IPS DF 6.9 (cell line): ENCODE measurements at places on chromosomes 3 and 15.
A peak's percentile ranks its signal among the peaks of the same experiment; 100 is the strongest.

- no peak for DNase-seq
Measured at GRCh38 chr15:101251830-101252820, at the start of gene CHSY1. CHSY1 (minus strand) TSS chr15:101252048; CDS start chr15:101251456, 592 bp downstream.

GRCh38 chr3:139517321-139518065 is 22.0 kb downstream of the RBP1 start:
- DNase-seq, result no peak

DNA sequence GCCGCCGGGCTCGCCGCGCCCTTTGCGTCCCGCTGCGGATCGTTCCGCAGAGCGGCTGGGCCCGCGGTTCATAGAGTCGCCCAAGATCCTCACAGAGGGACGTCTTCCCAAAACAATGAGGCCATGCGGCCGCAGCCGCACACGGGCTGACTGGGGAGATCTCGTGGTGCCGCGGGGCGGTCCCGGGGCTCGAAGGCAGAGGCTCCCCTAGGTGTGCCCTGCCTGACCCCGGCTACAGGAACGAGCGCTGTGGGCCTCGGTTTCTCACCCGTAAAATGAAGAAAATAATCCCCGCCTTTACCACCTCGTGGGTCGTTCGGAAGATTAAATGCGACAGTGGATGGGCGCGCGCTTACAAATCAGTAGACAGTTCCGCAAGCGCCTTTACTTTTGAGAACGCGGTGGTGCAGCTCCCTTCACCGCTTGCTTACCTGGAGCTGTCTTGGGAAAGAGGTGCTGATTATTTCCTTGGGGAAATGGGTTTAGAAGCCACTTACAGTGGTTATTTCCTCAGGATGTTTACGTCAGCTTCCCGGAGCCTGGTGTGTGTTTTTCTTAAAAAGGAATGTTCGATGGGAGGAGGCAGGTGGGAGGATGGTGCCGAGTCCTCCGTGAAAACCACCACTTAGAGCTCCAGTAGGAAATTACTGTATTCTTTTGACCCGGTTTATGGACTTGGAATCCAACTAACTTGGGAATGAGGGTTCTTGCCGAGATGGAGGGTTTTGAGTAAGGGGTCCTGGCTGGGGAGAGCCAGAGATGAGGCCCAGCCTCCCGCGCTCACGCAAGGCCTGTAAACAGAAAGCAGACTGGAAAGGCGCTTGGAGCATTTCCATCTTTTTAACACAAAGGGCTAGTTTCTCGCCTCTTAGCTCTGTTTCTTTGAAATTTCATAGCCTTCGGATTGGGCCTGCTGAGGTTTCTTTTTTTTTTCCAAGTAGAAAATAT is 1.9 kb upstream of the MEX3B start:
- no peak for DNase-seq

- DNase-seq, result peak; percentile 1
Measured at GRCh38 chr3:22117751-22118346, 366.8 kb upstream of the ZNF385D start.

DNA sequence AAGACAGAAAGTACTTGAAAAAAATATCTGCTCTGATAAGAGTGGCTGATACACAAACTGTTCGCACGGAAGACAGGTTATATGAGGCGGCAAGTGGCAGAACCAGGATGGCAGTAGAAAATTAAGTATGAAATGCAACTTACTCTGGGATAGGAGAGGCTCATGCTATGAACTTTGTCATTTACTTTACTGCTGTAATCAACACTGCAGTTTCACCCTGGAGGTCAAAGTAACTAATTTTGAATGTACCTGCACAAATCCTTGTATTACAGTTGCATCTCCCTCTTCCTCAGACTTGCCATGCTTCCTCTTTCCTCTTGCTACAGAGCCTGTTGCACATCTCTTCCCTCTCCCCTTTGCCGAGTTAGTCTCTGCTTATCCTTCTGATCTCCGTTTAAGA is 38.8 kb downstream of the HACL1 start:
- DNase-seq, result no peak

DNA sequence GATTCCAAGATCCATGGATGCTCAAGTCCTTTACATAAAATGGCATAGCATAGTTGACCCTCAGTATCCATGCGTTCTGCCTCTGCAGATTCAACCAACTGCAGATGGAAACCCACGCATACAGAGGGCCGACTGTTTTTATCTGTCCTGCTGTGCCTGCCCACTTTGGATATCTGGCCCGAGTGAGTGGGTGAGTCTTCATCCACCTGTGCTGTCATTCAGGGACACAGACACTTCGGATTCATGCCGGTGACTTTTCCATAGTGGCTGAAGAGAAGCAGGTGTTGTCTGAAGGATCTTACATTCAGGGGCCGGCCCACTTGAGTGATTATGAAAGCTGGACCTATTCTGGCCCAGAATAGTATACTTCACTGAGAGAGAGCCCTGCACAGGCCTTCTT is 85.1 kb downstream of the RYR3 start:
- no peak for DNase-seq

- DNase-seq, result no peak
Measured at GRCh38 chr15:50751394-50751793, 14.1 kb downstream of the SPPL2A start.

- no peak for DNase-seq
Measured at GRCh38 chr3:14150078-14150477, 25.2 kb downstream of the TMEM43 start.

- no peak for DNase-seq
Measured at GRCh38 chr15:67521783-67522568, 1.0 kb downstream of the C15orf61 start.

GRCh38 chr15:48120745-48121144 is at the start of gene SLC24A5:
SLC24A5 (plus strand) TSS chr15:48120990; CDS start chr15:48121045, 55 bp downstream.
- no peak for DNase-seq

DNA sequence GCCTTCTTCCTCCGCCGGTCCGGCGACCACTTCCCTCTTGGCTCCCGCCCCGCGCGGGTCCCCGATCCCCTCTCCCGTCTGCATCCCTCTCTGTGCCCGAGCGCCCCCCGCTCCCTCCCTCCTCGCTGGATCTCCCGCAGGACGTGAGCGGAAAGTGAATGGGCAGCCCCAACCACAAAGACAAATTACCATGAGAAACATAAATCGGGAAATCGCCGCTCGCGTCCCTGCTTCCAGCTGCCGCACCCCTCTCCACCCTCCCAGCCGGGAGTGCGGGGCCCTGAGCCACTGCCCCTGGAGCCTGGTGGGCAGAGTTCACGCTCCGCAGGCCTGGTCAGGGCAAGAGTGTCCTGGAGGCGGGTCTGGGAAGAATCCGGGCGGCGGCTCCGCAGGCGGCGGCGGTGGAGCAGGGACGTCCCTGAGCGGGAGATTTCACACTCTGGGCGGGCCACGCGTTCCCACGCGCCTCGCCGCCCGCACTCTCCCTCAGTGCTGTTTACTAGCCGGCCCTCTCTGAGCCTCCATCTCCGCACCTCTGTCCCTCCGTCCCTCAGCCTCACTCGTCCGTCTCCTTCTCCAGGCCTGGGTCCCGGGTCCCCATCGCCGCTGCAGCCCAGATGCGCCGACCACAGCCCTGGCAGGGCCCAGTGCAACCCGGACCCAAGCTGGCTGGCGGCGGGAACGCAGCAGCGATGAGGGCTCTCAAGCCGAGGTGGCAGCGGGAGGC is 835 bp downstream of the SEMA5B start:
- no peak for DNase-seq

GRCh38 chr3:169034401-169034800 is 629.1 kb downstream of the MECOM start:
- no peak for DNase-seq

DNA sequence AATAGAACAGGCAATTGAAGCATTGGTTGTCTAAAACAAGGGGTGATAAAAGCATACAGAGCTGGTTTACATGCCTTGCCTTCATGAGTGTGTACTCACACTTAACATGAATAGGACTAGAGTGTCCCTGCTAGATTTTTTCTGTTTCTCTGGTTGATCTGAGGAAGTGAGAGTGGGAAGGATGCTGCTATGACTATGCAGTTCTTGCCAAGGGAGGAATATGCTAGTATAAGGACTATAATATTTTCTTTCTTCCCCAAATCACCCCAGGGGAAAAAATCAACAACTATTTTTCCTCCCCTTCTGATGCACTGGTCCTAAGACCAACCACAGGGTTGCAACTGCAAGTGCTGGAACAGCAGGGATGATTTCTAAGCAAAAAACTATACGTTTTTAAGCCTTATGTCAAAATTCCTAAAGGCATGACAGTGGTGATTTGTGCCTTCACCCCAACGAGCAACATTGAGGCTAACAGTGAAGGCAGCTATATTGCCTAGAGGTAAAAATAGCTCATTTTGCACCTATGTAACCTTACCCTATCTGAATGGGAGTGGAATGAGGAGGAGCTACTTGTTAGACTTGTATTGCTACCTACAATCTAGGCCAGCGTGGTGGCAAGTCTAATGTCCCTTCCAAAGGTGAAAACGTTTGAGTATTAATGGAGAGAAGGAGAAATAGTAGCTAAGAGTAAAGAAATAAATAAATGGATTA is 33.5 kb upstream of the USP8 start:
- DNase-seq, result no peak

DNA sequence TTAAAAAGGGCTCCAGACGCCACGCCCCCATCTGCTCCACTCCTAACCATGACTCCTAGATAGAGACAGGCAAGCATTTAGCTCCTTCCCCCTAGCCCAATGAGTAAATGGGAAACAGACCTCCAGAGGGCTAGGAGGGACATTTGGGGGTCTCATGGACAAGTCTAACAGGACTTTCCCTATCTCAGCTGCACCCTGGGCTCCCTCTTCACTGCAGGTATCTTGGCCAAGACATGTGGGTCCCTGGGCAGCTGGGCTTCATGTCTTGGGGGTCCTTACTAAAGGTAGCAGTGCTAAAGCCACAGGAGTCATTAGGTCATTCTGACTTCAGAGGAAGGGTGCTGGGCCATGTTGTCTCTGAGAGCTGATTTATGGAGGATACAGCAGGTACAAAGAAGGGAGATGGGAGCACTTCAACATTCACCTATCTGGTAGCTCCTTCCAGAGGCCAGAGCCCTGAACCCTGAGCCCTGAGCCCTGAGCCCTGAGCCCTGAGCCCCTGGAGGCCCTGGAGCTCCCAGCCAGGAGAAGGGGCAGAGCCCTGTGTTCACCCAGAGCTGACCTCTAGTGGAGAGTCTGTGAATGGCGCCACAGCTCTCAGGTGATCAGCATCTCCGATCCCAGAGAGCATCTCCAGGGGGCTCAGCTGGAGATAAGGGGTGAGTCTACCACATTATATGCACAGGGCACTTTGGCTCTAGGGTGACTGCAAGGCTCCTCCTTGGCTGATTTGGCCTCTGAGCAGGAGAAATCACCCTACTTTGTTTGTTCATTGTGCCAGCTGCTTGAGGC is 40.1 kb upstream of the EPHB1 start:
- DNase-seq, result peak; percentile 29

DNA sequence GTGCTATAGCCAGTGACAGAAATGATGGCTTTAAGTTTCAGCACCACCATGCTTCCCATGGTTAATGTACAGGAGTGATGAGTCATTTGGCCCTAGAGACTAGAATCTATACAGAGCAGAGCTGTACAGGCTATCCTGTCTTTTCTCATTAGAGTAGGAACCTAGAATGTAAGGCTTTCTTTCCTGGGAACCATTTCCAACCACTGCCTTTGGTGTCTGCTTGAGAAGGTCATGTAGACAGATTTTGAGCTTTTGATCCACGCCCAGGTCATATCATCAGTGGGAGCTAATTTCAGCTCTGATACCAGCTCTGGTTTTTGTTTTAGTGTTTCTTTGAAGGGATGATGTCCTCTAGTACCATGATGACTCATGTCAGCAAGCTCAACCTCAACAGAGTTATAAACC is 543.1 kb downstream of the NTRK3 start:
- no peak for DNase-seq

- no peak for DNase-seq
Measured at GRCh38 chr15:80673561-80674244, 21.4 kb upstream of the ABHD17C start.

DNA sequence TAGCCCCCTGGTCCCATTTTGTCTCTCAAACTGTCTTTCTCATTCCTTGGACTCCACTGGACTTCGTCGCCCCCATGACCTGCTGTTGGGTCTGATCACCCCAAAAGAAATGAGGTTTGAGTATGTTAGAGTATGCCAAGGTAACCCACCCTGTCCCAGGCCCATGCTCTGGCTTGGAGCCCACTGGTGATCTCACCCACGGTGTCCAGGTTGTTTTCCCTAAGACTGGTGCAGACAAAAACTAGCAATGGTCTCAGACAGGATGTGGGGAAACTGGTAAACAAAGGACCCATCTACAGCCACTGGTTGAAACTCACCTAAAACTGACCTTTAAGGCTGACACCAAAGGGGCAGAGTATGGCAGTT is 38.9 kb downstream of the EFCAB12 start:
- DNase-seq, result no peak

GRCh38 chr3:107543666-107544065 is 20.9 kb downstream of the BBX start:
- DNase-seq, result no peak

DNA sequence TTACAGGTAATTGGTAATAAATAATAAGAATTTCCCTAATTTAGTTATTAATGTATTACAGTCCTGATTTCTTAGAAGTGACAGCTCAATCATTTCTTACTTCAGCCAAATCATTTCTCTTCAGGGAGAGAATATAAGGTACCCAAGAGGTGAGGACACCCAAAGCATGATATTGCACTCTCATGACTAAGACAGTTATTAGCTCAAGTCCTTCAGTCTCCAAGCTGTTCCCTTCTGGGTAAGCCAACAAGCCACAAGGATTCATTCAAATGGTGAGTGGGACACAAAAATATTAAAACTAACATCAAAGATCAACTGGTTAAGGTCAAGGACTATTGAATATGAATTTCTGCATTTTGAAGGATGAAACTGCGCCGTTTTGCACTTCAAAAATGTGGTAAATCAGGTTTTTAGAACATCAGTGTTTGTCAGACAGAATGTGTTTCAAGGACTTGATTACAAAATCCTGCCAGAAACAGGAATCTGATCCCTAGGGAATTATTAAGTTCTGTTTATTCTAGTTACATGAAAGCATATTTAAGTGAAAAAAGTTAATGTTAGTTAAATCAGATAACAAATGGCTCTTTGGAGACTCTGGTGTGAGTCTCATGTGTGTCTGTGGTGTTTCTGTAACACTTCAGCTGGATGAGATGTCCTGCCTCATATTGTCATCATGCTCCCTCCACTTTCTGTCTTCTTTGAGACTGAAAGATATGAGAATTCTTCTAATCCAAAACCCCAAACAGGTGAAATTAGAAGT is 101.7 kb upstream of the COL8A1 start:
- no peak for DNase-seq

DNA sequence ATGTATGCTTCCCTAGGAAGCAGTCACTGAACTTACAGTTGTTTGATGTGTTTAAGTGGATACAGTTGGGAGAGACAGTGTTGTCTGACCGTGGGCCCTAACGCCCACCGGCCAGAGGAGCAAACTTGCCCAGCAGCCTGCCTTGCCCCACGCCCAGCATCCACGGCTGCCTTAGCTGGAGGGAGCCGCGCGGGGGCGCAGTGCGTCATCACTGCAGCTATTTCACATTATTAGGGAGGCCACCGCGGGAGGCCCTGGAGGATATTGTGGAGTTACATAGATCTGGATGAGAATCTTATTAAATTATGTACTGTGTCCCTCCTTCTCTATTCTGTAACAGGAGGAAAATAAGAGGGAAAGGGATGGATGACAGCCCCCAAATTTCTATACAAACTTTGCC is 267.2 kb downstream of the GABRG3 start:
- DNase-seq, result no peak
